ENCODE measurements at places on chromosomes 11 and 22.

DNA sequence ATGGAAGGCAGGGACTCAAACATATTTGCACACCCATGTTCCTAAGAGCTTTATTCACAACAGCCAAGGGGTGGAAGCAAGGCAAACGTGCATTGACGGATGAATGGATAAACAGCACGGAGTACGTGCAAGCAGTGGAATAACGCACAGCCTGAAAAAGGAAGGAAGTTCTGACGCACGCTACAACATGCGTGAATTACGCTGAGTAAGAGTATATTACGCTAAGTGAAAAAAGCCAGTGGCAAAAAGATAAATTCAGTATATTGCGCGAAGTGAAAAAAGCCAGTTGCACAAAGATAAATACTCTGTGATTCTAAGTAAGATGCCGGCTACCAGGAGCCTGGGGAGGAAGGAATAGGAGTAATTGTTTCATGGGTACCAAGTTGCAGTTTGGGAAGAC is 19.5 kb downstream of the PHF21B start:
- no peak for DNase-seq

DNA sequence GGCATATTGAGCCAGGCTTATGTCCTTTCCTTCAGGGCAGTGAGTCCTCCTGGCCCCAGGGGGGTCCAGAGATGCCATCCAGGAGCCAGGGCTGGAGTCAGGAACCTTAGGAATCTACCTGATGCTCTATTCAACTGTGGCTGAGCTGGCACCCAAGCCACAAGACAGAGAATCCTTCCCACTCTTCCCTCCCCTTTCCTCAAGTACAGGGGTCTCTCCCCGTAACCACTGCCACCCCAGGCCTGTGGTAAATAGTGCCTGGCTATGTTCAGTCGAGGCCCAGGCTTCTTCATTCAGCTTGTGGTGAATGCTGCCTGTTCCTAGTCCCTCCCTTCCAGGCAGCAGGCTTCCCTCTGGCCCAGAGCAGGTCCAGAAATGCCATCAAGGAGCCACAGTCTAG is 45.5 kb upstream of the THY1 start:
- no peak for DNase-seq

GRCh38 chr11:94946812-94947211 is 26.5 kb downstream of the CWC15 start:
- DNase-seq, result no peak

- DNase-seq, result peak; percentile 7
Observed at GRCh38 chr11:107043242-107044006, 25.1 kb upstream of the GUCY1A2 start.

DNA sequence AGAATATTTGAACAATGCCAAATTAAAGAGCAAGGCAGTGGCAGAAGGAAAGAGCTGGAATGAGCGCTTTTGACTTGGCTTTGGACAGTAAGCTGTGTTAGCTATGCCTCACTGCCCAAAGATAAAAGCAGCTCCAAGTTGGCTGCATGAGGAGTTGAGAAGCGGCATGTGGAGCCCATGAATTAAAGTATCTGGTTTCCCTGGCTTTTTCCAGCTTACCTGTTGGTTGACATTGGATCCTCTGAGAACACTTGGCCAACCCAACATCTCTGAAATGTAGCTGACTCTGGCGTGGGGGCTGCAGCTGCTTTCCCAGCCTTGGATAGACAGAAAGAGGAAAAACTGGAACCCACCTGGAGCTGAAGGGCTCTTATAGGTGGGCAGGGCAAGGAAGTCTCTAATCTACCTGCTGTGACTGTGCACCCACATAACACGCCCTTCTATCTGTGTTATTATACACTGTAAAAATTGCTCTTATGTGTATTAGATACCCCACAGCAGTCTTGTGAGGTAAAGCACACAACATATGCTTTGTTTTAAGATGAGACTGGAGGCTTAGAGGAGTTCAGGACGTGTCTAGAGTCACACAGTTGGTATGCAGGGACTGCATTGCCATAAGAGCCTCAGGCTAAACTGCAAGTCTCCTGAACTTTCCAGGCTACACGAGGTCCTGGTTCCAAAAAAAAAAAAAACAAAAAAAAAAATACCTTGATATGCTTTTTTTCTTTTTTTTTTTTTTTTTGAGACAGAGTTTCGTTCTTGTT is 5.8 kb downstream of the UBASH3B start:
- peak; percentile 75 for DNase-seq

DNA sequence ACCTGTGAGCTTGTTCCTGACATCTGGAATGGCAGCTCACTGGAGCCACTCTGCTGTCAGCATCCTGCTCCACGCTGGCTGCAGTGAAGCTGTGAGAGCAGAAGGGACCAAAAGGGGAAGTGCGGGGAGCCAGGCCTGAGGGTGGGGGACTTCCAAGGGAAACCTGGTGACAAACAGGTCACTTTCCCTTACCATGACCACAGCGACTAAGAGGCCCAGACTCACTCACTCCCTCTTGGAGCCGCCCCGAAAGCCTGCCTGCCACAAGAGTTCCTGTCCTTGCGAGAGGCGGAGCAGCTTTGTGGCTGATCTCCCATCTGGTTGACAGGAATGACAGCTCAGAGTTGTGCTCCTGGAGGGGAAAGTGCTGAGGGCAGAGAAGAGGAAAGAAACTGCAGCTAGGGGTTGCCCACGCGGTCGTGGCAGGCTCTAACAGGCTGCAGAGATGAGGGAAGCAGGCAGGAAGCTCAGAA is 183.8 kb upstream of the NTM start:
- no peak for DNase-seq

DNA sequence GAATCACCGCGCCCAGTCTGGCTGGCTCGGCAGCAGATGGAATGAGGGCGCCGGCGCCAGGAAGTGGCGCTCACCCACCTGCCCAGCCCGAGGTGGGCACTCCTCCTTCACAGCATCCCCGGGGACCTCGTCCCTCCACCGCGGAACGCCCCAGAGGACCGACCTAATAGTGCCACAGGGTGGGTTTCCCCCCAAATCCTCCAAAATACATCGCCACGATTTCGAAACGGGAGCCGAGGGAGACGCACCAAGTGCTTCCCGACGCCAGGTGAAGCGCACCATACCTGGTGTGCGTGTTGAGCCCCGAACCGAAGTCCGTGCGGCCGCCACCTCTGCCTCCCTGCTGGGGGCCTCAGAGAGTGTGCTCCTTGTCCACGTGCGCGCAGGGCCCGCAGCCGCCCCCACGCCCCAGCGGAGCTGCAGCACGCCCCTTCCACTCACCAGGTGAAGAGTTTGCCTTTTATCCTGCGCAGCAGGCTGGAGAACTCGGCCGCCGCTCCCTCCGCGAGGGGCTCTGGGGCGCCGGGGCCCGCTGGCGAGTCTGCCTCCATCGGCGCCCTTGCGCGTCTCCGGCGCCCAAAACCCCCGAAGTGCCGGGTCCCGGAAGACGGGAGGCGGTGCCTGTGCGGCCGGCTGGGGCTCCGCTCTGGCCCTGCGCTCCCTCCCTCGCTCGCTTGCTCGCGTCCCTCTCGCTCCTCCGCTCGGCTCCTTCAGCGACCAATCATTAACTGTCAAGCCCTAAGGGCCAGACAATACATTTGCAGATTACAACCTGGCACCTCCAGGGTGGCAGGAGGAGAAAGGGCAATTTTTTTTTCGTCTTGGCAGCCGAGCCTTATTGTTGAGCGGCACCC is at the start of gene SLC35F2:
Gene SLC35F2 (minus strand): TSS at position 571 of the 854 bp plus-strand sequence. CDS start 20 bp downstream, at position 551.
- peak; percentile 83 for DNase-seq

DNA sequence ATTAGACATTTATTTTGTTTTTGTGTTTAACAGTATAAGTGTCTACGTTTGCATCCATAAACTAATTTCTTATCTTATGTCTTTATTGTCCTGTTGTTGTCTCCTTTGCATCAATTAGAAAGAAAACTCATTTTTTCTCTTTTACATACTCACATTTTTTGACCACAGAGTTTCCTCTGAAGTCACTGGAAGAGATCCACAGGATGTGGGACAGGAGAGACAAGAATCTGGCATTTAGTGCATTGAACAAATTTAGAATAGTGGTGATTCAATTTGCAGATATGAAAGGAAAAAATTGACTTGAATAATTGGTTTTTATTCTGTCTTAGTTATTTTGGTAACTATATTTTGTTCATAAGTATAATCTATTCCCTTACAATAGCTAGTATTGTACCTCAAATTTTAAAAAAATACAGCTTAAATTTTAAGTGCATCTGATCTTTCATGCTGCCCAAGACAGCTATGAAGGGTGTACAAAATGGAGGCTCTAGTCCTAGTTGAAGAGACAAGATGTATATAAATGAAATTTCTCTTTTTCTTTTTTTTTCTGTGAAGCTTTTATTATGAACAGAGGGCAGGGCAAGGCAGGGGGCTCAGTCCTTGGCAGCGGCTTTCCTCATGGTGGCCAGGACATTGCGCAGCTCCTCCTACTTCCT is 24.4 kb downstream of the HORMAD2 start:
- no peak for DNase-seq

DNA sequence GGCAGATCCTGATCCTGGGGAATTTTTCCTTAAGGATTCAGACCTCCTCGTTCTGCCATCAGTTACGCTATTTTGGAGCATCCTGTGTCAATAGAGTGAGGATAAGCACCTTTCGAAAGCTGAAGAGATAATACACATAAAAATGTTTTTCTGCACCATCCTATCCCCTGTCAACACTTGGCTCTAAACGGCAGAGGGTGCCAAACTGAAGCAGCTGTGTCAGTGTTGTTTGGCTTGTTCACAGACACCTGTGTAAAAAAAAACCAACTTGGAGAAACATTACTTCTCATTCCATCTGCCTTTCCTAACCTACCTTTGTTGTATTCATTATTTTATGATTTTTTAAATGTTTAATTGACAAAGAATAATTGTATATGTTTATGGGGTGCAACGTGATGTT is 417.0 kb upstream of the DDI1 start:
- no peak for DNase-seq

DNA sequence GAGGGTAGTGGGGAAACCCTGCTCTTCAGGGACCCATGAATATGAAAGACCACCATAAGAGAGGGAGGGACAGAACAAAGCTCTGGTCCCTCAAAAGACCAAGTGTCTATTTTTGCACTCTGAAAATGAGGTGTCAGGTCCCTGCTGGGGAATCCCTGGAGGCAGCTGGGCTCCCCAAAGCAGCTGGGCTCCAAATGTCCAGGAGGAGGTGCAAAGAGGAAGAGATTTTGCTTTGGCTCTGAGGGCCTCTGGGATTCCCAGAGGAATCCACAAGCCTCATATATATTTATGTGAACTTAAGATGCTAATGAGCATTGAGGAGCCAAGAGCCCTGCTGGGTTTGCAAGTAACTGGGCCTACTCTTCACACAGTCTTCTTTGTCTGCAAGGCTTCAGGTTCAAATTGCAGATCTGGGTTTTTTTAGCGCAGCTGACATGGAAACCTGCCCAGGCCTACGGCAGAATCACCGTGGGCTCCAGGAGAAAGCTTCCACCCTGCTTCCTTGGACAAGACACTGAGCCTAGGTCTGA is 26.0 kb downstream of the CLMP start:
- DNase-seq, result no peak

DNA sequence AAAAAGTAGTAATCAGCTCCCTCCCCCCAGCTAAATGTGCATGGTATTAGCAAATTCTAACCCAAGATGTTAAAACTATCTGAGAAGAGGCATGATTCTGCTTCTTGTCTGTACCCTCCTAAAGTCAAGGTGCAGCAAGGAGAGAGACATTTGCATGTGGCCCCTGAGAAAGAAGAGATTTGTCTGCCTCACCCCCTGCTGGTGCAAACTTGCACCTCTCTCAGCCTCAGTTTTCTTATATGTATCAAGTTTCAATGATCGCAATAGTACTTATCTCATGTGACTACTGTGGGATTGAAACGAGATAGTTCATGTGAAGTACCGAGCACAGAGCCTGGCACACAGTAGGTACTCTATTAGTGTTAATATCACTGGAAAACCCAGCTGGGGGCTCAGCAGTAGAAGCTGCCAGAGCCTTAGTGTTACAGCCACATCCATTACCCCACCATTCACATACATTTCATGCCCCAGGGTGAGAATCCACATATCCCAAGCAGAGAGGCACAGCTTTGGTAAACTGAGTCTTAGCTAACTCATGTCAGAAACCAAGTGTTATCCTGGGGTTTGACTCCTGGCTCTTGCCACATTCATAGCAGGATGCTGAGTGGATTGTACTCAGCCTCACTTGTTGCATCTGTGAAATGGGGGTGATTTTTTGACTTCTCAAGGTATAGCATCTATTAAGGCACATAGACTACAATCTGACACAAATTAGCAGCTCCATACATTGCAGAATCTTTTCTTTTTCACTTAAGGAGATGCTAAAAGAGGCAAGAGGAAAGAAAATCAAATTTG is 24.9 kb downstream of the CD44 start:
- no peak for DNase-seq

GRCh38 chr22:24407884-24408283 is 19.5 kb upstream of the ADORA2A start:
- no peak for DNase-seq

GRCh38 chr22:27101288-27101687 is 443.9 kb downstream of the MIAT start:
- DNase-seq, result no peak

DNA sequence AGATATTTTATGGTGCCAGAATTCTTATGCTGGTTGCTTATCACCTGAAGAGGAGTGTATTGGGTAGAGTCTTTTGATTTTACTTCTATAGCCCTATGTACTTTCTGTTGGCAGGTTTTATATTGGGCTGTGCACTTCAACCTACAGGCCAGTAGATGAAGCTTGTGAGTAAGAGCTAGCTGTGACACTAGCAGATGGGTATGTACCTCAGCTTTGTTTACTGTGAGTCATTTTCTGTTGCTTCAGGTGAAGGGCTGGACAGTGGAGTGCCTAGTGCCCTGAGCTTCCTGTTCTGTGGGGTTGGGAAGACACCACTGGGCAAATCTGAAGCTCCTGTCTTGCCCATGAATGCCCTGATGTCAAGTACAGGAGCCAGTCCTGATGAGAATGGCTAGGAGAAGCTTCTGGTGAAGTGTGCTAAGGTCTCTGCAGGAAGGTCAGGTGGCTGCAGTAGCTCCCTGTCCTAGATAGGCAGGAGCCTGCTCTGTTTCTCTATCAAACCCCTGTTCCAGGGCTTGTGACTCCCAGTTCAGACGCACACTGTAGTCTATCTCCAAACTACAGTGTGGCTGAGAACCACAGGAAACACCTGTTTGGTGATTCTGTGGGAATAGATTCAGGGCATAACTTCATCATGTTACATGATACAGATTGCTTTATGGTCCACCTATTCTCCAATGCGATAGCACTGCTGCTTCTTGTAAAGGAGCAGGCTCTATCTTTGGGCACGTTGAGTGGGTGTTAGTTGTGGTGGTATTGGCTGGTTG is 755.7 kb downstream of the KCNA4 start:
- no peak for DNase-seq

GRCh38 chr11:94675813-94676212 is 92.3 kb upstream of the AMOTL1 start:
- DNase-seq, result no peak

GRCh38 chr11:133834682-133835592 is 10.4 kb downstream of the SPATA19 start:
- peak; percentile 42 for DNase-seq

- DNase-seq, result peak; percentile 47
Observed at GRCh38 chr11:69948256-69949141, 129.3 kb upstream of the FGF3 start.

- peak; percentile 18 for DNase-seq
Observed at GRCh38 chr11:116986521-116987105, 111.6 kb downstream of the SIK3 start.
